ENCODE measurements at places on chromosomes 5 and 9. TPM values are rescaled to one million over a fixed set of nuclear protein-coding genes. Genes with fewer than 3 reads are reported as not detected.

DNA sequence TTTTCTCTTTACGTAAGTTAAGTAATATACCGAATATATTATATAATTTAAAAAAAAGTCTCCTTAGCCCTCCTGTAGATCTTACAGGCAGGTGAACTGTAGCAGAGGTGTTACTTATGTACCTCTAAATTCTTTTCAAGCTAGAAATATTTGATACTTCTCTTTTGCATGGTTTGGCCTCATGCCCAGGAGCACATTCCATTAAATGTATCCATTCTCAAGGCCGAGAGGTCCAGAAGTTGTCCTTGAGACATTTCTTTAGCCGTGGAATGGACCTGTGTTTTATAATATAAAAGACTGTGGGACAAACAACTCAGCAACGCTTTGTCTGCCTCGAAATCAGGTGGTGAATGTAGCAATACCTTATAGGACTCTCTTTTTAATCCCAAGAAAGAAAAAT, 184.5 kb downstream of the TRIO start:
- no peaks in the 10 kb centered on the region for H3K36me3 ChIP-seq
- H3K27me3 ChIP-seq = peaks cover 7% of the 10 kb centered on the region

DNA sequence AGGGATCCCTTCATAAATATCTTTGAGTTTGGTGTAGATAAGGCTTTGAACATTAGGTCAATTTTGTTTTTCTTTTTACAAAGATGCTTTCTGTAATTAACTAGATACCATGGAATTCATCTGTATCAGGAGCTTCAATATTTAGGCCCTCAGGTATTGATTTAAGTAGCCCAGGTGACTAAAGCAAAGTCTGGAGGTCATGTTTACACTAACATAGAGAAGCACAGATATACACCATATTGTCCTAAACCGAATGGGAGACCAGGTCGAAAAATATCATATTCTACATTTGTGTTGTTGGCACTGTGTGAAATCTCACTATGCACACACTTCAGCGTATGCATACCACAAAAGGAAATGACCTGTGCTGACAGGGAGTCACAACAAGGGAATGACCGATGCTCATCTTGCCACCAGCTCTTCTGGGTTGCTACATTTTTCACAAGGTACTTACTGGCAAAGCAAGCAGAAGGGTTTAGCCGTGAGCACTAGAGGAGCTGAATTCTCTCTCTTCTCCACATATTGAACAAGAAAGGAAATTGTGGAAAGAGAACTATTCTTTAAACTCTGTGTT, 98.5 kb upstream of the IL7R start:
- no peak for DNase-seq
- H3K36me3 ChIP-seq = no peaks in the 10 kb centered on the region
- no peaks in the 10 kb centered on the region for H3K4me1 ChIP-seq
- H3K27ac ChIP-seq = no peak overlapping the region
- H3K27me3 ChIP-seq = no peaks in the 10 kb centered on the region

- no peak for DNase-seq
- H3K4me3 ChIP-seq = no peak overlapping the region
- H3K27ac ChIP-seq = no peak overlapping the region
- H3K27me3 ChIP-seq = no peaks in the 10 kb centered on the region
- H3K36me3 ChIP-seq = no peaks in the 10 kb centered on the region
- H3K4me1 ChIP-seq = no peaks in the 10 kb centered on the region
Observed at GRCh38 chr5:93141969-93142368, 439.1 kb downstream of the NR2F1-AS1 start.

LECT2 gene
- not detected for total RNA-seq

ARHGEF37 gene
- total RNA-seq = 1.1 TPM
